Parietal lobe (tissue), 2 donors: ENCODE measurements at places on chromosomes 7 and 10. TPM values are rescaled to one million over a fixed set of nuclear protein-coding genes. Genes with fewer than 3 reads are reported as not detected.

PON3 gene
- total RNA-seq, result 1.3 TPM

PRKCQ gene
- 2.2 TPM for total RNA-seq

ELN gene
- total RNA-seq, result 6.9 TPM

NCOA4 gene
- total RNA-seq, result 156 TPM

IQUB gene
- total RNA-seq, result 3.8 TPM

SPDYE16 gene
- total RNA-seq, result not detected

WNT2 gene
- 0.31 TPM for total RNA-seq

WDR86 gene
- total RNA-seq, result 121 TPM

CDC14C gene
- not detected for total RNA-seq

C1QL3 gene
- total RNA-seq, result 16.9 TPM

CLCN1 gene
- total RNA-seq, result not detected

CPA2 gene
- total RNA-seq, result not detected

ACHE gene
- 13.1 TPM for total RNA-seq

EPO gene
- total RNA-seq, result not detected

NEURL1 gene
- total RNA-seq, result 44.4 TPM

GNAI1 gene
- 164 TPM for total RNA-seq

OR9A2 gene
- total RNA-seq, result 5.6 TPM

PARP12 gene
- total RNA-seq, result 7.5 TPM

EBF3 gene
- total RNA-seq, result 0.31 TPM

TNKS2 gene
- 135 TPM for total RNA-seq

ITPRID1 gene
- total RNA-seq, result 5.3 TPM

AKR1C8 gene
- total RNA-seq, result not detected

TMEM140 gene
- not detected for total RNA-seq

ELAPOR2 gene
- total RNA-seq, result 42.3 TPM

VIM gene
- total RNA-seq, result 267 TPM

UPK3B gene
- 0.63 TPM for total RNA-seq

LAMB4 gene
- 1.6 TPM for total RNA-seq

TMEM273 gene
- total RNA-seq, result 1.6 TPM

MUC12 gene
- not detected for total RNA-seq

PIK3CG gene
- 1.6 TPM for total RNA-seq

CASD1 gene
- 89.5 TPM for total RNA-seq
